ENCODE measurements at places on chromosomes 4 and X.
A peak's percentile ranks its signal among the peaks of the same experiment; 100 is the strongest.

DNA sequence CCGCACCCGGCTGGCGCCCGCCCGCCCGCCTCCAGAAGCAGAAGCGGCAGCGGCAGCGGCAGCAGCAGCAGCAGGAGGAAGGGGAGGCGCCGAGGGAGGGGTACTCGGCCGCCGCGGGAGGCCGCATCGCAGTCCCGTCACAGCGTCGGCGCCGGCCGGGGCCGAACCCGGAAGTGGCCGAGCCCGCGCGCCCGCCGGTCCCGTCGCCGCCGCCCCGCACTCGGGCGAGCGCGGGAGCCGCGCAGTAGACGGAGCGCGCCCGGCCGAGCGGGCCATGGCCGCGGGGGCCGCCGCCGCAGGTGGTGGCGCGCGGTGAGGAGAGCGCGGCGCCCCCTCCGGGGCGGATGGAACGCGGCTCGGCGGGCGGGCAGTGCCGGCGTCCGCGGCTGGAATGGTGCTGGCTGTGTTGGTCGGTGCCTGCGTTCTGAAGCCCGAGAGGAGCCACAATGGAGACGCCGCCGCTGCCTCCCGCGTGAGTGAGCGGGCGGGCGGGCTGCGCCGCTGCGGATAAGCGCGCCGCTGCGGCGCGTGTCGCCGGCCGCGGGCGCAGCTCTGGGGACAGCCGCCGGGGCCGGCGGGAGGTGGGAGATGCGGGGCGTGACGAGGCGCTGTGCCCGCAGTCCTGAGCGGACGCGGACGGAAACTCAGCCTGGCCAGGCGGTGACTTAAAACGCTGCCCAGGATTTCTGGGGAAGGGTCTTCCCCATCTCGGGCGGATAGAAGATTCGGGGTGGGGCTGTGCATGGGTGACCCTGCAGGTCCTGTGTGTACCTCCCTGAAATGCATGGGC, at the start of gene KLHL2:
Gene KLHL2 (plus strand): TSS at position 131 of the 790 bp plus-strand sequence. CDS start 316 bp downstream, at position 447.
- DNase-seq, result peak; percentile 80

DNA sequence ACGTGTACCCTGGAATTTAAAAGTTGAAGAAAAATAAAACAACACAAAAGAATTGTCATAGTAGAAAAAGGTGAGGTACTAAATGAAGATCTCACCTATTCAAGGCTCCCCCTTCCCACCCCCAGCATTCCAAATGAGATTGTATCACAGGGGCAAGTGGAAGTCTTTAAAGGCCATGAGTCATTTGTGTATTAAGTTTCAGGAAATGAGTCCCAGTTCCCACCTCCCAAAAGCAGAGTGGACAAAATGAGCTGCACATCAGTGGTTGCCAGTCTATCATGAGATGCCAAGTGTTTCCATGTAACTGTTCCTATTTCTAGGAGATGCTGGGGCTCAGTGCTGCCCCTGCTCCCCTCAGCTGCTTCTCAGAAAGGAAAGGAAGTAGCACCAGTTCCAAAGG, 20.1 kb downstream of the ARHGEF9 start:
- DNase-seq, result no peak

DNA sequence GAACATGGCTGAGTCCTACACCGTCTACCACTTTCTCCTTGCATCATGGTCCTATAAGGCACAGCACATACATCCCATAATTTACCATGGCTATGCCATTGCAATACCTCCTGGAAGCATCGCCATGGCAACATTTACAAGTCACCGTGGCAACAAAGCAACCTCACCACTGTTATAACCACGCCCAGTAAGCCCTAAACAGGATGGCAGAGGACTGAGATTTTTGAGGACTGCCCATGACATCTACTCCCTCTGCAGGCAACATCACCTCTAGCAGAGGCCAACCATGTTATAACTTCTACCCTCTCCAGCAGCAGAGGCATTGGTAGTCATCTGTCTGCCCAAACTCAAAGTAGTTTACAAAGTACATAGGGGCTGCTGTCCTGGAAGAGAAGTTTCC, 29.7 kb downstream of the BCOR start:
- DNase-seq, result no peak

DNA sequence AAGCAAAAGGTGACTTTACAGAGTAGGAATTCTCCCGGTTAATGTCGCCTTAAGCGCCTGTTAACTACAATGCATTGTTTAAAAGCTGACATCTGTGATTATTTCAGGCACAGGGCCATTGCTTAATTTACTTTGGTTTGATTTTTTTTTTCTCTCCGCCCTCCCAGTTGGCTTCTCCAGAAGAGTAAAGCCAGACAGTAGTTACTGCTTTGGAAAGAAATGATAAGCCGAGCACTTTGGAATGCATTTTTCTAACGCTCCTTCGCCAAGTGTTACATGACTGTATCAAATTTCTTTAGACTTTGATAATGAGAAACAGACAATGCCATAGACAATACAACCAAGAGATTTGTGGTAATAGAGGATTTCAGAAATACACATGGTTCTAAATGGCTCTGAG, 383.0 kb upstream of the TENM3 start:
- DNase-seq, result no peak

DNA sequence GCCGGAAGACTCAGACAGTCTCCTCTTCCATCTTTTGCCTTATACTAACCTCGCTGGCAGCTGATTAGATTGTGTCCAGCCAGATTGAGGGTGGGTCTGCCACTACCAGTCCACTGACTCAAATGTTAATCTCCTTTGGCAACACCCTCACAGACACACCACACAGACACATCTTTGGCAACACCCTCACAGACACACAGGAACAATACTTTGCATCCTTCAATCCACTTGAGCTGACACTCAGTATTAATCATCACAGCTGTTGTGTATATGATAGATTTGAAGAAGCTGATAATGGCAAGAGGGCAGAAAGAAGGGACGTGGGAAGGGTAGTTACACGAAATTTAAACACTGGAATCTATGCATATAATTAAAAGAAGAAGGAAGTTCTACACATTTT, 139.5 kb downstream of the ANKRD50 start:
- DNase-seq, result no peak

DNA sequence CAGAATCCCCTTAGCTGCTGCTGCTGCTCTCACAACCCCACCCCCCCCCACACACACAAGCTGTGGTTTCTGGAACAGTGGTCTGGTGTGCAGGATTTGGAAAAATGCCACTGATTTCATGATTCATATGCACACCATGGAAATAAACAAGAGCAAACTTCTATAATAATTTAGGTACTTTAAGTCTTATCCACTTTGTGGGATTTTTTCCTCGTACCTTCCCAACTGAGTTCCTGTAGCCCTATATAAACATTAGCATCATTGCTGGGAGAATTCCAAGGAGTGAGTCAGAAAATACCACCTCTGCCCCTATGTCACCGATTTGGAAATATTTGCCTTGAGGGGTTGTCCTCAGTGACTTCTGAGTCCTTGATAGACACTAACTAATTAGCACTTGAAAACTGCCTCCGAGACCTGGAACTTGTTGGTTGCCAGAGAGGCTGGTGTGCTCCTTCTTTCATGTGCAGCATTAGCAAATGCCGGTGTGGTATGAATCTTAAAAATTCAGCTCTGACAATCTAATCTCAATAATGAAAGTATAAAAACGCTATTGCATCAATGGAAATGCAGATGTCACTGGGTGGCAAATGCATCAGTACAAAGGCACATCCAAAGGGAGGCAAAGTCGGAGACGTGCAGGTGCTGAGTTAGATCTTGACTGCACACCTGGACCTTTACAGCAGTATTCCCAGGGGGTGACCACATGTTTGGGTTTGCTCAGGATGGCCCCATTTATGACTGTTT, 61.8 kb downstream of the CPE start:
- DNase-seq, result no peak

DNA sequence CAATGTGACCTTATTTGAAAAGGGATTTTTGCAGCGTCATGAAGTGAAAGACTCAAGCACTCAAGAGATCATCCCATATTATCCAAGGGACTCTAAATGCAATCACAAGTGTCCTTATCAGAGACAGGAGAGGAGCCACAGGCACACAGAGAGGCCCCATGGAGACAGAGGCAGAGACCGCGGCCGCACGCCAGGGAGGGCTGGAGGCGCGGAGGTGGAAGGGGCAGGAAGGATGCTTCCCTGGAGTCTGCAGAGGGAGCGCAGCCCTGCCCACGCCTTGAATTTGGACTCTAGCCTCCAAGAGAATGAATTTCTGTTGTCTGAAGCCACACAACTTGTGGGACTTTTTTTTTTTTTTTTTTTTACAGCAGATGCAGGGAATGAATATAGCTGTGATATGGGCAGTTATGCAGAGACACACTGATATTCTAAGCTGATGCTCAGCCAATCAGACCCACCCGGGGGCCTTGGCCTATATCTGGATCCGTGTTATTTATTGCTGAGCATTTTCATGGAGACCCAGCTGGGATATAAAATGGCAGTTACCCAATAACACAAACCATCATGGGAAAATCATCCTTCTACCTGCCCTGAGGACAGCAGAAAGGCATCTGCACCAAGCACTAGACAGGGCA, 244.8 kb upstream of the PSAPL1 start:
- DNase-seq, result no peak

DNA sequence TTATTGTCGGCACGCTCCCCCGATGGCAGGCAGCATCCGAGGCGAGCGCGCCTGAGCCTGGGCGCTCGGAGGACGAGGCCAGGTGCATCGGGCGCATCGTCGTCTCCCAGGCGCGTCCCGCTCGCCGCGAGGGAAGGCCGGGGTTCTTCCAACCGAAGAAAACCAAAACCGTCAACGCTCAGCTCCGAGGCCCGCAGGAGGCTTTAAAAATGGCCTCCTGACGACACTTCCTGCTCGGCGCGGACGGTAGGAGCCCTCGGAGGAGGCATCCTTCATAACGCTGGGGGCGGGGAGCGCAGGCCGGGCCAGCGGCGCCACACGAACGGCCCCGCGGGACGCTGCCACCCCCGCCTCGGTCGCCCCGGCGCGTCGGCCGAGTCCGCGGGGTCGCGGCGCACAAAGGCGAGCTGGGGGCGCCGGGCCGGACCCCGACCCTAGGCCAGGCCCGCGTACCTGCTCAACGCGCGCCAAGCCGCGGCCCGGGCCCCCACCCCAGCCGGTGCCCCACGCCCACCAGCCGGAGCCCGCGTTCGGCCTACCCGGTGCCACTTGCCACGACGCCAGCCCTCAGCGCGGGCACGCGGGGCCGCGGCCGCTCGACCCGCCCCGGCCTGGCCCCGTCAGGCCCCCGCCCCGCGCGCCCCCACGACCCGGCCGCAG, 501 bp downstream of the ZNF518B start:
- peak; percentile 74 for DNase-seq

All from activated T-cell treated with anti-CD3 and anti-CD28 coated beads, Interleukin-2, amount 50 U/mL, for 48 hours (primary cell).